Psoas muscle (tissue), 8 donors: ENCODE measurements at places on chromosomes 2 and 18. TPM values are rescaled to one million over a fixed set of nuclear protein-coding genes. Genes with fewer than 3 reads are reported as not detected.

GRCh38 chr2:200756618-200757321, 54.9 kb upstream of the BZW1 start:
- no peaks in the 10 kb centered on the region for H3K36me3 ChIP-seq
- no peaks in the 10 kb centered on the region for H3K27me3 ChIP-seq
- H3K27ac ChIP-seq, result no peak overlapping the region
- no peak for DNase-seq

Gene VWA3B
- total RNA-seq, result not detected

- H3K4me3 ChIP-seq, result no peak overlapping the region
- no peaks in the 10 kb centered on the region for H3K27me3 ChIP-seq
- H3K4me1 ChIP-seq, result no peaks in the 10 kb centered on the region
Observed at GRCh38 chr2:108776475-108776874, 10.1 kb upstream of the CCDC138 start.

Gene RTP5
- not detected for total RNA-seq

GRCh38 chr2:46954951-46955571, 39.5 kb upstream of the MCFD2 start:
- peak; percentile 88 for DNase-seq
- H3K4me3 ChIP-seq, result no peak overlapping the region
- H3K27ac ChIP-seq, result peak overlapping the region; percentile 64
- H3K27me3 ChIP-seq, result no peaks in the 10 kb centered on the region
